ENCODE measurements at places on chromosomes 12 and 14.
A peak's percentile ranks its signal among the peaks of the same experiment; 100 is the strongest.

DNA sequence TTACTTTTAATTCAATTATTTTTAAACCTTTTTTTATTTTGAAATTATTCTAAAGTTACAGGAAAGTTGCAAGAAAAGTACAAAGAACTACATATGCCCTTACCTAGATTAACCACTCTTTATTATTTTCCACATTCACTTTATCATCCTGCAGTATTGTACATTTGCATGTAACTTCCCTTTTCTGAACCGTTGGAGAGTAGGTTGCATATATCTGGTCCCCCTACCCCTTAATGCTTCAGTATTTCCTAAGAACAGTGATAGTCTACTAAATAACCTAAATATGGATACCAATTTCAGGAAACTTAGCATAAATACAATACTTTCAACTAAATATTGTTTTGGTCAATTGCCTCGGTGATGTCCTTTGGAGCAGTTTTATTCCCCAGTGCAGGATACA is 15.0 kb downstream of the G2E3 start:
- peak; percentile 28 for DNase-seq

- DNase-seq = no peak
Observed at GRCh38 chr12:105939181-105939721, 199.5 kb downstream of the NUAK1 start.

- DNase-seq = no peak
Observed at GRCh38 chr12:55049676-55050075, 29.9 kb downstream of the NEUROD4 start.

DNA sequence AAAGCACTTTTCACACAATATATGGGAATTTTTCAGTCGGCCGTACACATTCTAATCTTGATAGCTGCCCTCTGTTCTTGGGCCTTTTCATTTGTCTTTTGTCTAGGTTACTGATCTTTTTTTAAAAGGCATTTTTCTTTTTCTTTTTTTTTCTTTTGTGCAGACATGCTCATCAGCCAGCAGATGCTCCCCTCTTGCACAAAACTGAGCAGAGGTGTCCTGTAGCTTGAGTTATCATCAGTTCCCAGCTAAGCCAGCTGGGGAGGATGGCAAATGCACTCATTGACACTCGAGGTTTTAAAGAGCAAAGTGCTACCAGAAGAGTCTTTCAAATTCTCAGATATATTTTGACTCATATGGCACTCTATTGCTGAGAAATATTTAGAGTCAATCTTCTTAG is 913.9 kb upstream of the SEL1L start:
- no peak for DNase-seq
